ENCODE measurements at places on chromosomes 13 and 19.

- H3K27me3 ChIP-seq: no peaks in the 10 kb centered on the region
- peaks cover 22% of the 10 kb centered on the region for H3K4me1 ChIP-seq
- peak overlapping the region; percentile 94 for H3K27ac ChIP-seq
- peak overlapping the region; percentile 82 for H3K4me3 ChIP-seq
- DNase-seq: peak; percentile 60
Measured at GRCh38 chr19:3983936-3984583, 1.2 kb downstream of the EEF2 start.

- H3K27me3 ChIP-seq: no peaks in the 10 kb centered on the region
- no peak overlapping the region for H3K27ac ChIP-seq
- DNase-seq: peak; percentile 73
- H3K36me3 ChIP-seq: no peaks in the 10 kb centered on the region
- no peak overlapping the region for H3K4me3 ChIP-seq
Measured at GRCh38 chr13:34070006-34070405, 252.1 kb downstream of the RFC3 start.

GRCh38 chr13:100458673-100459072, 129.9 kb downstream of the GGACT start:
- H3K27ac ChIP-seq: no peak overlapping the region
- no peak overlapping the region for H3K4me3 ChIP-seq
- no peaks in the 10 kb centered on the region for H3K36me3 ChIP-seq
- peaks cover 2% of the 10 kb centered on the region for H3K4me1 ChIP-seq
- no peak for DNase-seq
- no peaks in the 10 kb centered on the region for H3K27me3 ChIP-seq

GRCh38 chr13:41960211-41960636, 685 bp downstream of the VWA8 start:
- H3K36me3 ChIP-seq: no peaks in the 10 kb centered on the region
- peak overlapping the region; percentile 76 for H3K4me3 ChIP-seq
- DNase-seq: peak; percentile 47
- H3K27me3 ChIP-seq: no peaks in the 10 kb centered on the region
- H3K27ac ChIP-seq: peak overlapping the region; percentile 66
- H3K4me1 ChIP-seq: no peaks in the 10 kb centered on the region

DNA sequence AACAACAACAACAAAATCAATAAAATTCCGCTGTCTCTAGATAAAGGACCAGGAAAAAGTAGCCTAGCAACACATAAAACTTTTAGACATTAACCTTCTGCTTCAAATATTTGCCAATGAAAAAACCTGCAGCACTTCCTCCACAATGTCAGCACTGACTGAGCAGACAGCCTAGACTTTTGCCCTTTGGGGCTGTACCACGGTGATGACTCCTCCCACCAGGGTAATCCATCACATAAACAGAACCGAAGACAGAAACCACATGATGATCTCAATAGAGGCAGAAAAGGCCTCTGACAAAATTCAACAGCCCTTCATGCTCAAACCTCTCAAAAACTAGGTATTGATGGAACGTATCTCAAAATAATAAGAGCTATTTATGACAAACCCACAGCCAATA, 30.2 kb upstream of the TRPC4 start:
- H3K27ac ChIP-seq: no peak overlapping the region
- H3K4me3 ChIP-seq: no peak overlapping the region
- no peaks in the 10 kb centered on the region for H3K27me3 ChIP-seq
- no peaks in the 10 kb centered on the region for H3K36me3 ChIP-seq

GRCh38 chr13:53264751-53265385, 236.3 kb downstream of the OLFM4 start:
- DNase-seq: no peak
- H3K4me3 ChIP-seq: no peak overlapping the region
- no peaks in the 10 kb centered on the region for H3K4me1 ChIP-seq
- H3K36me3 ChIP-seq: no peaks in the 10 kb centered on the region
- no peak overlapping the region for H3K27ac ChIP-seq
- H3K27me3 ChIP-seq: no peaks in the 10 kb centered on the region

- H3K4me1 ChIP-seq: no peaks in the 10 kb centered on the region
- no peak overlapping the region for H3K4me3 ChIP-seq
- DNase-seq: no peak
Measured at GRCh38 chr19:49475995-49476880, 2.2 kb downstream of the FLT3LG start.

DNA sequence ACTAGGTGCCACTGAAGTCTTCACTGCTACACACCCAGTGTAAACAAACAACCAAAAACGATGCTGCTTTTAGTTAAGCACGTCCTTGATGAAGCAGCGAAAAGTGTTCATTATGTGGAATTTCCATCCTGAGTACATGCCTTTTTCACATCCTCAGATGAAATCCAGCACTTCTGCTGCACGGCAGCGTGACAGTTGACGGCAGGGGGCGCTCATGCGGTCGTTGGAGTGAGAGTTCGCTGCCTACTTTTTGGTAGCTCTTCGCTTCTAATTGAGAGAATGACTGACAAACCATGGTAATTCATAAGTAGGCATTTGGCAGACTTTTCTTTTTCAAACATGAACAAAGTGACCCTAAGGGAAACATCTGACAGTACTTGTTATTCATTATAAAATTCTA, 1124.9 kb downstream of the EFNB2 start:
- no peak overlapping the region for H3K4me3 ChIP-seq
- no peak overlapping the region for H3K27ac ChIP-seq
- DNase-seq: no peak
- no peaks in the 10 kb centered on the region for H3K4me1 ChIP-seq

- H3K36me3 ChIP-seq: no peaks in the 10 kb centered on the region
- no peak overlapping the region for H3K4me3 ChIP-seq
- H3K4me1 ChIP-seq: peaks cover 10% of the 10 kb centered on the region
- no peaks in the 10 kb centered on the region for H3K27me3 ChIP-seq
Measured at GRCh38 chr19:16587833-16588823, 15.9 kb upstream of the SLC35E1 start.

DNA sequence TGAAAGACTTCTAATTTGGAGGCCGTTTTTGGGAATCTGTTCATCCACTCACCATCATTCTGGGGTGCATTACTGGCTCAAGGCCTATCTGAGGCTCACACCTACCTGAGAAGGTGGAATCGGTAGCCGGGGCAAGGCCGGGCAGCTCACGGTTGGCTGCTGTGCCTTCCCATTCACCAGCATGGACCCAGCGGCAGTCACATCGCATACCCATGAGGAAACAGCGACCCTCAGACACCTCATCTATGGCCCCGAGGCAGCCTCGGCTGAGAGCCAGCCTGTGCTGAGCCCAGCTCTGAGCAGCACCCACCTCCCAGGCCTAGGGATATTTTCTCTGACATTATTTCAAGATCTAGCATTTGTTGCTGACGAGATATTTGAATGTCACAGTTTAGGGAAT, 130.5 kb downstream of the ATP11A start:
- no peak overlapping the region for H3K27ac ChIP-seq
- DNase-seq: no peak
- no peak overlapping the region for H3K4me3 ChIP-seq
- no peaks in the 10 kb centered on the region for H3K27me3 ChIP-seq
- H3K36me3 ChIP-seq: no peaks in the 10 kb centered on the region
- H3K4me1 ChIP-seq: no peaks in the 10 kb centered on the region

- peak overlapping the region; percentile 94 for H3K27ac ChIP-seq
- H3K4me1 ChIP-seq: peaks cover 7% of the 10 kb centered on the region
- no peak for DNase-seq
- H3K27me3 ChIP-seq: no peaks in the 10 kb centered on the region
- H3K36me3 ChIP-seq: no peaks in the 10 kb centered on the region
Measured at GRCh38 chr19:44954278-44954648, 917 bp upstream of the CLPTM1 start.

DNA sequence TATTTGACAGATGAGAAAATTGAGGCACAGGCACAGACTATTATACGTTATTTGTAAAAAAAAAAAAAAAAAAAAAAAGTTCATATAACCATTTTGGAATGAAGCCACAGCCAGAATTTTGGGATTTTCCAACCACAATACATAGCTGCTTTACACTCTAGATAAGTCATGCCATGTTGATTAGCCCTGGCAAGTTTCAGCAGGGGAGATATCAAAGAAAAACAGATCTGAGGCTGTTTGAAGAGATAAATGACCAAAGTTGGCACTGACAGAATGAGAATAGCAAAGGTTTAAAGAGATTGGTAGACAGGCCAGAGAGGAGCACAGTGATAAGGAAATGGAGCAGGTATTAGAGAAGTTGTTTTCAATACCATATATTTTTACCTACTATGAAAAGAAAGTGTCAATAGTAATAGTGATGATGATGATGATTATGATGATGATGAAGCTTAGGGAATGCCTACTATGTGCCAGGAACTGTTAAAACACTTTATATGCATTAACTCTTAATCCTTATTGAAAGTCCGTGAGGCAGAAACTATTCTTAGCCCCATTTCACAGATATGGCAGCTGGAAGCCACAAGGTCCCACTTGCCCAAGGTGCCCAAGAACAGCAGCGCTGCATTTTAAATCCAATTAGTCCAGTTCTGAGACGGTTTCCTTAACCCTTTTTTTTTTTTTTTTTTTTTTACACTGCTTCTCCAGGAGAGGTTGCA, 105.5 kb downstream of the MBNL2 start:
- no peaks in the 10 kb centered on the region for H3K36me3 ChIP-seq
- H3K4me3 ChIP-seq: no peak overlapping the region
- no peak overlapping the region for H3K27ac ChIP-seq
- peaks cover 20% of the 10 kb centered on the region for H3K4me1 ChIP-seq
- DNase-seq: peak; percentile 66

GRCh38 chr13:44174769-44175425, 198.7 kb upstream of the SERP2 start:
- H3K36me3 ChIP-seq: no peaks in the 10 kb centered on the region
- no peaks in the 10 kb centered on the region for H3K27me3 ChIP-seq
- H3K4me1 ChIP-seq: peaks cover 4% of the 10 kb centered on the region
- no peak overlapping the region for H3K4me3 ChIP-seq
- H3K27ac ChIP-seq: peak overlapping the region; percentile 11
- DNase-seq: peak; percentile 67

GRCh38 chr13:95710313-95710712, 33.4 kb downstream of the DNAJC3 start:
- H3K36me3 ChIP-seq: no peaks in the 10 kb centered on the region
- H3K4me1 ChIP-seq: peaks cover 13% of the 10 kb centered on the region
- no peaks in the 10 kb centered on the region for H3K27me3 ChIP-seq
- no peak overlapping the region for H3K4me3 ChIP-seq
- peak; percentile 66 for DNase-seq

GRCh38 chr13:94542917-94543316, 53.0 kb downstream of the TGDS start:
- H3K27ac ChIP-seq: no peak overlapping the region
- DNase-seq: no peak

- DNase-seq: no peak
- no peaks in the 10 kb centered on the region for H3K4me1 ChIP-seq
- H3K27me3 ChIP-seq: no peaks in the 10 kb centered on the region
Measured at GRCh38 chr19:12647490-12648071, 19.0 kb downstream of the MAN2B1 start.

GRCh38 chr19:48340995-48341394, 15.6 kb downstream of the EMP3 start:
- H3K36me3 ChIP-seq: no peaks in the 10 kb centered on the region
- H3K27ac ChIP-seq: no peak overlapping the region
- no peaks in the 10 kb centered on the region for H3K4me1 ChIP-seq
- H3K27me3 ChIP-seq: no peaks in the 10 kb centered on the region

GRCh38 chr13:51297556-51297955, 41.9 kb upstream of the SERPINE3 start:
- no peak for DNase-seq
- no peak overlapping the region for H3K4me3 ChIP-seq
- no peaks in the 10 kb centered on the region for H3K4me1 ChIP-seq
- H3K27ac ChIP-seq: no peak overlapping the region
- H3K36me3 ChIP-seq: no peaks in the 10 kb centered on the region
- peaks cover 8% of the 10 kb centered on the region for H3K27me3 ChIP-seq

DNA sequence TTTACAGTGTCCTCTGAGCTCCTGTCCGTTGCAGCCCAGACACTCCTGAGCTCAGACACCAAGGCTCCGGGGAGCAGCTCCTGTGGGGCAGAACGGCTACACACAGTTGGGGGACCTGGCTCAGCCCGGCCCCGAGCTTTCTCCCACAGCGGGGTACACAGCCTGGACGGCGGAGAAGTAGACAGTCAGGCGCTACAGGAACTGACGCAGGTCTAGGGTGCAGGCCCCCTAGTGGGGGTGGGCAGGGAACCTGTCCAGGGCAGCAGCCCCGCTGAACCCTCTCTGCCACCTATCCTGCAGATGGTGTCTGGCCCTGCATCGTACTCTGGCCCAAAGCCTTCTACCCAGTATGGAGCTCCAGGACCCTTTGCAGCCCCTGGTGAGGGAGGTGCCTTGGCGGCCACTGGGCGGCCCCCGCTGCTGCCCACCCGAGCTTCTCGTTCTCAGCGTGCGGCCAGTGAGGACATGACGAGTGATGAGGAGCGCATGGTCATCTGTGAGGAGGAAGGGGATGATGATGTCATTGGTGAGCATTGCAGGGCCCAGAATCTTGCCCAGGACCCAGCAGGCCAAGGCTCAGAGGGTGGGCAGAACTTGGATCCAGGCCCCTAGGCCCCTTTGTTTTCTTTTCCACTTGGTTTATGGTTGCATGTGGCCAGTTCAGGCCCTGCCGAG, 12.9 kb upstream of the PRR19 start:
- peaks cover 15% of the 10 kb centered on the region for H3K4me1 ChIP-seq
- no peak overlapping the region for H3K27ac ChIP-seq
- peaks cover 53% of the 10 kb centered on the region for H3K36me3 ChIP-seq
- H3K27me3 ChIP-seq: no peaks in the 10 kb centered on the region
- no peak overlapping the region for H3K4me3 ChIP-seq
- no peak for DNase-seq

GRCh38 chr19:34241513-34242337, 12.6 kb upstream of the GARRE1 start:
- no peak for DNase-seq
- H3K27me3 ChIP-seq: no peaks in the 10 kb centered on the region
- no peak overlapping the region for H3K4me3 ChIP-seq
- H3K27ac ChIP-seq: no peak overlapping the region
- H3K36me3 ChIP-seq: no peaks in the 10 kb centered on the region
- H3K4me1 ChIP-seq: peaks cover 6% of the 10 kb centered on the region

- no peaks in the 10 kb centered on the region for H3K27me3 ChIP-seq
- peak overlapping the region; percentile 55 for H3K4me3 ChIP-seq
- DNase-seq: no peak
- no peak overlapping the region for H3K27ac ChIP-seq
- H3K36me3 ChIP-seq: peaks cover 2% of the 10 kb centered on the region
- H3K4me1 ChIP-seq: no peaks in the 10 kb centered on the region
Measured at GRCh38 chr19:38402623-38402966, 298 bp upstream of the FAM98C start.

GRCh38 chr19:14507704-14508542, 10.3 kb downstream of the DNAJB1 start:
- no peak overlapping the region for H3K4me3 ChIP-seq
- DNase-seq: peak; percentile 74
- no peaks in the 10 kb centered on the region for H3K27me3 ChIP-seq

DNA sequence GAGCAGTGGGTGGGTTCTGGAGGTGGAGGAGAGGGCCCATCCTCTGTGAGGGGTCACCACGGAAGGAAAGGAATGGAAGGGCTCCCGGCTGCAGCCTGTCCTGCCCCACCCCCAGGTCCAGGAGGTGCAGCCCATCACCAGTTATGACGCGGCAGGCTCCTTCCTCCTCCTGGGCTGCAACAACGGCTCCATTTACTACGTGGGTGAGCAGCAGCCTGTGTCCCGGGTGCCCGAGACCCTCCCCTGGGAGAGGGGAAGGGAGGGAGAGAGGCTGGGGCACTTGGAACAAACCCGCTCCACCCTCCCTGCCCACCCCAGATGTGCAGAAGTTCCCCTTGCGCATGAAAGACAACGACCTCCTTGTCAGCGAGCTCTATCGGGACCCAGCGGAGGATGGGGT, 6.6 kb downstream of the SHKBP1 start:
- no peak for DNase-seq
- H3K27ac ChIP-seq: no peak overlapping the region
- H3K4me1 ChIP-seq: no peaks in the 10 kb centered on the region
